NCI-H1048 (cell line): ENCODE measurements at places on chromosomes 11 and 22.

GRCh38 chr22:32080904-32081303, 37.8 kb downstream of the SLC5A1 start:
- no peak for DNase-seq

DNA sequence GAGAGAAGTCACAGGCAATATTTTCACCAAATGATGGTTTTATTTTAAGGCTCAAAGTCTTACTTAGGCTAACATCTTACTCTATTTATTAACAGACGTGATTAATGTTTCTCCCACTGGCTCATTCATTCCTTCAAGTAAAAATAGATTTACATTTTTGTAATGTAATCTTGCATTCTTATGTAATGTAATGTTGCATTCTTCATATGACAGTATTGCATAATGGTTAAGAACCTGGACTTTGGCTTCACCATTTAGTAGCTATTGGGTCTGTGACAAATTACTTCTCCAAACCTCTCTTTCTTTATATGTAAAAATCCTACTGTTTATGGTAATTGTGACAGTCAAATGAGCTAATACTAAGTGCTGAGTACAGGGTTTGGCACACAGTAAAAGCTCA, 3.3 kb upstream of the DIXDC1 start:
- no peak for DNase-seq

DNA sequence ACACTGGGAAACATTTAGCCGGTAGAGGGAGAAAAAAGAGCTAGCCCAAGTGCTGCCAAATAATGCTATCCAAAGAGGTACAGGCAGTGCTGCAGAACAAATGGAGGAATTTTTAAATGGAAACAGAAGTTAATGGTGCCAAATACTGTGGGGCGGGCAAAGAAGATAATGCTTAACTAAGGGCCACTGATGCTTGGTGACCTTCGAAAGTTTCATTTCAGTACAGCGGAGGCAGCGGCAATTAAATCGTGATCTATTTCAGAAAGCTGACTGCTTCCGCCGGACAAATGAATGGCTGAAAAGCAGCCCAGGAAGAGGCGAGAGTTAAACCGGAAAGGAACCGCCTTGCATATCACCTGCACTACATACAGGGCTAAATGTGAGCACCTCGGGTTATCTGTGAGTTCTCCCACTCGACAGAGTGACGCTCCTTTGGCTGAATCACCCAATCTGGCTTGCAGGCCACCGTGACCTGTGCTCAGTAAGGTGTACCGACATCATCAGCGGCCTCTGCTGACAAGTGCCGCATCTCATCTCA, 42.1 kb downstream of the CADM1 start:
- no peak for DNase-seq

DNA sequence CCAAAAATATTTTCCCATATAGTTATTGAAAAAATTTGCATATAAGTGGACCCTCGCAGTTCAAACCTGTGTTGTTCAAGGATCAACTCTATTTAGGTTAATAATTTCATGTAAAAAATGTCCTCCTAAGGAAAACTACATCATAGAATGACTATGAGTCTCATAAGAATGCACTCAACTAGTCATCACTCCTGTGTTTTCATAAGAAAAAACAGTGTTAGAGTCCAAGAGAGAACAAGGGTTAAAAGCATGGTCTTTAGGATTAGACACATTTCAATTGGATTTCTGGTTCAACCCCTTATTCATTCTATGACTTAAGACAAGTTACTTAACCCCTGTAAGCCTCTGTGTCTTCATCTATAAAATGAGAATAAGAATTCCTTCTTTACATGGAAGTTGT, 5.1 kb downstream of the PARVA start:
- DNase-seq, result no peak

- no peak for DNase-seq
Observed at GRCh38 chr11:99522467-99523173, 501.9 kb downstream of the CNTN5 start.

DNA sequence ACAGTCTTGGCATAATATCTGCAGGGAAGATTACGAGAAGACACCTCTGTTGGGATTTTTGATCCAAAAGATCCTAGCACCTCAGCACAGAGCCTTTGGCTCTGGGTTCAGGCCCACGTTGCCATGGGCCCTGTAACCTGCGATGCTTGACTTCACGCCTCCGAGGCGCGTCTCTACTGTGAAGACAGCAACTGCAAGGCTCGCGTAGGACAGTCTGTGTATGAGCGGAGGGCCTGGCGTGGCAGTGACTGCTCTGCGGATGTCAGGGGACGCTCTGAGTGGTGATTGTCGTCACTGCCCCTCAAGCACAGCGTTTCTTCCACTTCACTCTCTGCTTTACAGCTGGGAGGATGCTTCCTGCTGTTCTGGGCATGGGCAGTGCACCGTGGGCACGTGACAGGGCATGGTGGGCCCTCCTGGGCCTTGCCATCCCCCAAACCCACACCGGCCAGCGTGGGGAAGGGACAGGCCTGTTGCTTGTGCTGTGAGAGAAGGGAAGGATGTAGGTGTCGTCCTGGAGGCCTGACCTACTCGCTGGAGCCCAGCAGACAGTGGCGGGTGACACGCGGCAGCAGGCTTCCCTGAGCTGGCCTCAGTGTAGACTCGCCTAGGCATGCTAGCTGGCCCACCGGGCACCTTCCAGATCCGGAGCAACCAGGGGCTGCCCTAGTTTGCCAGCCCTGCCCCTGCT, 26.5 kb downstream of the GLB1L2 start:
- DNase-seq, result no peak

GRCh38 chr11:72236774-72237111, 7.2 kb downstream of the PHOX2A start:
- DNase-seq, result no peak

DNA sequence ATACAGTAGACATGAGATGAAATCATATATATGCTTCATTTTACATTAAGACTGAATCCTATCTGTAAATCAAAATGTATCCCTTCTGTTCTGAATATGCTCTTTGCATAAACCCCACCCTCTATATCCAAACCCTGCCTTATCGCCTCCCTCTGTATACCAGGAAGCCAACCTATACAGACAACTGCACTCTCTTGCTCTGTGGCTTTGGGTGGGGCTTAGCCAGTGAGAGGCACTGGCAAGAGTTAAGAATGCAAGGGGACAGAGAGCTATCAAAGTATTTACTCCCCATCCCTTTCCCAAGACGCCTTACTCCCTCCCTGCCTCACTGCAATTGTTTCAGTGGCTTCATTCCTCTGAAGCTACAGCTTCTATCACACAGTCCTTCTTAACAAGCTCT, 309.8 kb downstream of the TTC28 start:
- DNase-seq, result no peak

DNA sequence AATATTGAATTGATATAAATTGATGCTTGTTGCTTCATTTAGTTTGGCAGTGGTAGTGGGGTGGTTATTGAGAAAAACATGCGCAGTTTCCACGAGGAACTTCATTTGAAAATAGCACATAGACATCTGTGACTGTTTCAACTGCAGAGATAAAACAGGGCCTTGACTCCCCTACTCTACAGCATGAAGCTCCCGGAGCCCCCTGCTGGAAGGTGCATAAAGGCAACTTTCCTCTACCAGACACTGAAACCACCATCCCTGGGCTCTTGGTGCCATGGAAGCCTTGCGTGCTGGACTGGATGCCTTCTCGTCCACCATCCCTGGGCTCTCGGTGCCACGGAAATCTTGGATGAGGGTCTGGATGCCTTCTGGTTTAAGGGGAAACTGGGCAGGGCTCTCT, 195.9 kb downstream of the CSNK2A3 start:
- DNase-seq, result no peak

GRCh38 chr11:81301166-81301830, 1432.4 kb downstream of the FAM181B start:
- DNase-seq, result no peak

GRCh38 chr11:33772300-33772699, 2.0 kb downstream of the FBXO3 start:
- no peak for DNase-seq

DNA sequence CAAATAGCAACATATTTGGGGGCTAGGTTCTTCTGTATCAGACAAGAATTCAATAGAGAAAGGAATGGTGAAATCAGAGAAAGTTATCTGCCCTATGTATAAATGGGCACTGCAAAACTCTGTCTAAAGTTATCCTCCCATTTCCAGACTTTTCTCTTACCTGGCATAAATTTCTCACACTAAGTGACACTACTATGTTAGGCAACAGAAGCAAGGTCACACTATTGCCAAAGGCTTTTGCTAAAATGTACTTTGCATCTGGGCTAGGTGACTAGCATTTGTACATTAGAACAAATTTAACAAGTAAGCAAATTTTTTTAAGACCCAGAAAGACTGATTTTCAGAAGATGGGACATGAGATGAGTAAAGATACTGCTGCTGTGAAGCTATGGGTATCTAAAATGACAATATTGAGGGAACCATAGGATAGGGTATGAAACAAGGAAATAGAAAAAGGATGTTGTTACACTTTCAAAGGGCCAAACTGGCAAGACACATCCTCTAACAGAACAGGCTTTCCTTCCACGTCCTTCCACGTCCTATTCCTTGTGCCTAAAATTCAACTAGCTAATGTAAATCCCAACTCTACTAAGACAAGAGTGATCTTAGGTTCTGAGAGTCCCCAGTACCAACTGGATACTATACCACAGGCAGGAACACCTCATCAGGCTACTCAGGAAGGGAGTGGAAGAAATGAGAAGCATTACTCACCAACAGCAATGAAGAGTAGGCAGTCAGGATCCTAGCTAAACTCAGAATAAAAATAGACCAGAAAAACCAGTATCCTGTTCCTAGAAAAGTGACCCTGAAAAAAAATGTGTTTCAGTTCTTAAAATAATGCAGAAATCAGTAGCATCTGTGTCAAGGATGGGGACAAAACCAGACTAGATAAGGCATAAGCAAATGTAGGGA, 22.6 kb downstream of the GDPD4 start:
- no peak for DNase-seq

DNA sequence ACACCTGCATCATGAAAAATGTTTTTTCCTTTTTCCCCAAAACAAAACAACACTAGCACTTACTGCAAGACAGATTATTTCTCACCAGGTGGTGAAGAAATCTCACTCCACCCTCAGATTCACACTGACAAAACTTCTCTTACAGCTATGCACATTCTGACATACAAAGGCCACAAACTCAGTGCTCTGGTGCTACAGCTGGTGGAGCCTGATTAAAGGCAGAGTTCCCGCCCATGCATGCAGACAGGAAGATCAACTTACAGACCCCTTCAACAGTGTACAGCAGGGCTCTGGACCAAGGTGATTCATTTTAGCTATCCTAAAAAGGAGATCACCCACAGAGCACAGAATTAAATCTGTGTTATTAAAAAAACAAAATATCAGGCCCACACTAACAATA, 112.6 kb downstream of the CADM1 start:
- DNase-seq, result no peak

GRCh38 chr11:82233201-82233600, 500.5 kb downstream of the FAM181B start:
- DNase-seq, result no peak

GRCh38 chr22:25080855-25081254, 118.8 kb upstream of the CRYBB3 start:
- DNase-seq, result no peak

- no peak for DNase-seq
Observed at GRCh38 chr11:68168694-68169093, 44.4 kb downstream of the KMT5B start.

GRCh38 chr22:17785185-17786184, 11.2 kb upstream of the BID start:
- peak; percentile 39 for DNase-seq

DNA sequence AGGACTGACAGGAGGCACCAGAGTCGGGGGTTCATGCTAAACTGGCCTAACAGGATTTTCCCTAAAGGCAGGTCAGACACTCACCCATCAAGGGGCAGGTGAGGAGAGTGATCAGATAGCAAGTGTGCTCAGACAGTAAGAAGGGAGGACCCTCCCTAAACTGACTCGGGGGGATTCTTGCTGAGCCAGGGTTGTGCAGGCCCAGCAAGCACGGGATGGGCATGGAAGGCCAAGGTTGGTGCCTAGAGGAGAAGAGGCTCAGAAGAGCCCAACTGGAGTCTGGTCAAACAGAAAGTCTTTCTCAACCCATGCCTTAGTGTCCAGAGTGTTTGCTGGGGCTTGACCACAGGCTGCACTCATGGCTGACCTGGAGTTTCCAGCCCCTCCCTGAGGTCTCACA, 6.2 kb upstream of the APOL1 start:
- DNase-seq, result no peak

- DNase-seq, result peak; percentile 7
Observed at GRCh38 chr11:74570266-74571061, 21.9 kb upstream of the POLD3 start.

GRCh38 chr11:70029115-70029860, 48.8 kb upstream of the ANO1 start:
- no peak for DNase-seq

- DNase-seq, result no peak
Observed at GRCh38 chr11:88330826-88331428, 6.6 kb downstream of the CTSC start.

GRCh38 chr11:125949271-125950177, 3.7 kb downstream of the VSIG10L2 start:
- no peak for DNase-seq

DNA sequence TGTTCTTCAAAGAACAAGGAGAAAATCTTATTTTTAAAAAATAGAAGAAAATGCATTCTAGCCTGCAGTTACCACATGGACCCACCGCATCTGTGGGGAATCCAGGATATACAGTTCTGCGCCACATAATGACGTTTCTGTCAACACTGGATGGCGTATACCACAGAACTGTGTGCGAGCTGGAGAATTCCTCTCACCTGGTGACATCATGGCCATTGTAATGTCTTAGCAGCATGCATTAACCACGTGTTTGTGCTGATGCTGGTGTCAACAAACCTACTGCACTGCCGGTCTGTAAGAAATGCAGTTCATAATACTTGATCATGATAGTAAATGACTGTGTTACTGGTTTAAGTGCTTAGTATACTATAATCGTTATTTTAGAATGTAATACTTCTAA, 174.7 kb downstream of the TBC1D22A start:
- no peak for DNase-seq

GRCh38 chr11:8403310-8403709, 139.6 kb upstream of the LMO1 start:
- DNase-seq, result no peak

- DNase-seq, result no peak
Observed at GRCh38 chr11:696955-697491, 1.4 kb downstream of the TMEM80 start.

DNA sequence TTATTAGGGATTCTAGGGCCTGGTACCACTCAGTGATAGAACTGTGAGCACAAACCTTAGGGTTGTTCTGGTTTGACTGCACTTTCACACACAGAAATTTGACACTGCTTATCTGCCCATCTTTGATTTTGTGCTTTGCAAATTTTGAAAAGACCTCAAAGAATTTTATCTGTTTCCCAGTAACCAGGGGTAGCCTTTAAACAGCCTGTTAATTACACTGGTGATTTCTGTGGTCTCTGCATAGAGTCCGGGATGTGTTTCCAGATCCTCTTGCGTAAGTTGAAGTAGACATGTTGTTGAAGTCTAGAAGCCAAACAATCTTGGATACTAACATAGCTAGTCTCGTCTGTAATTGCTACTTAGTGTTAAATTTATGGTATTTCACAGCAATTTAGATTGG, 75.3 kb downstream of the C22orf31 start:
- no peak for DNase-seq

- DNase-seq, result no peak
Observed at GRCh38 chr11:78684377-78684776, 109.7 kb upstream of the NARS2 start.

GRCh38 chr11:9693801-9694553, 30.1 kb downstream of the SWAP70 start:
- DNase-seq, result no peak

- peak; percentile 40 for DNase-seq
Observed at GRCh38 chr11:45918331-45918941, 759 bp upstream of the PEX16 start.
